Activated T-cell treated with anti-CD3 and anti-CD28 coated beads, Interleukin-2, amount 50 U/mL, for 24 hours (primary cell): ENCODE measurements at places on chromosomes 11 and 22.

DNA sequence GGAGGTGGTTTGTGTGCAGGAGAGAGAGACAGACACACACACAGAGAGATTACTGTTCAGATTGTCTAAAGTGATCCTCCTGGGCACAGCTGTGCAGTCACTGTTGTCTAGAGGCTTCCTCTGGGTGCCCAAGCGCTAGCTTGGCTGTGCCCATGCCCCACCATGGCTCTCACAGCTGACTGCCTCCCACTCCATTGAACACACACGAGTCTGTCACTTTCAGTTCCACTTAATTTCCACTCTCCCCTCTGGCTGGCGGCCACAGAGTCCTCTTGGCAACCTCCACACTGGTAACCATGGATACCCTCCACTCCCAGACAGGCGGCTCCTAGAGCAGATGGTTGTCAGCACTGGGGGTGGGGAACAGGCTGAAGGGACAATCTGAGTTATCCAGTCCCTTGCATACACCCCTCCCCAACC, 29.1 kb downstream of the MAP6 start:
- DNase-seq, result no peak

DNA sequence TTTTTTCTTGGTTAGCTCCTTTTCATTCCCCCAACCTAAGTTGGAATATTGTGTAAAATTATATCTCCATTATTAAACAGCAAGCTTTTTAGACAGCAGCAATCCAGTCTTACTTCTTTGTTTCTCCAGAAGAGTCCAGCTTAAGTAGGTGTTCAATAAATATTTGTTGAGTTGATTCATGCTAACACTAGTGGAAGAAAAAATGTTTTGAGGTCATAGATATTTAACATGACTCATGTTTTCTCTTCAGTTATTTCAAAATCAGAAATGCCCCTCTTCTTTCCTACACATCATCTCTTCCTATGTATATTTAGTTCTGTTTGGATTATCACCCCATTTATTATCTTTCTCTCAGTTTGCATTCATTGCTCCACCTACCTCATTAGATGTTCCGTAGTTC, 20.3 kb downstream of the CCDC83 start:
- DNase-seq, result no peak

DNA sequence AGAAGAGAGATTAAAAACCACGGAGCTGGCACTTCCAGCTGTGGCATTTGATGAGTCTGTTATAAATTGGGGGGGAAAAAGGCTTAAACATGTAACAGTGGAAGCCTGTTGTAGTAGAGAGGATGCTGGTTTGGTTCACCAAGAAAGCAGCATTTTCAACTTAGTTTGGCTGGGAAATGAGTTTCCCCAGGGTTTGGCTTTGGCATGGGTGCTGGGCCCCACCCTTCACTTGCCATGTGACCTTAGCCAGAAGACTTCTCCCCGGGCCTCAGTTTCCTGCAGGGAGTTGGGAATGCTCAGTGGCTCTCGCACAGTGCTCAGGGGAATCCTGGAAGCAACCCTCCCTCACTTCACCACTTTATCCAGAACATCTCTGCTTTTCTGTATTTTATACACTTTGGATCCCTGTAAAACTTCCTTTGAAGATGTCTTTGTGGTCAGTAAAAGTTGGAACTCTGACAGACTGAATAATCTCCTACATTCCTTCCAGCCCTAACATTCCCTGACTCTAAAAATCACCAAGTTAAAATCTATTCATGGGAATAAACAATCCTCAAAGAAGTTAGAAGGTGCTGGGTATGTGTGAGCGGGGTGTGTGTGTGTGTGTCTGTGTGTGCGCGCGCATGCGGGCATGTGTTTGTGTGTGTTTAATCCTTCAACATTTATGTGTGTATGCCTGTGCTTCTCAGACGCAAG, 166.0 kb downstream of the TENM4 start:
- no peak for DNase-seq

DNA sequence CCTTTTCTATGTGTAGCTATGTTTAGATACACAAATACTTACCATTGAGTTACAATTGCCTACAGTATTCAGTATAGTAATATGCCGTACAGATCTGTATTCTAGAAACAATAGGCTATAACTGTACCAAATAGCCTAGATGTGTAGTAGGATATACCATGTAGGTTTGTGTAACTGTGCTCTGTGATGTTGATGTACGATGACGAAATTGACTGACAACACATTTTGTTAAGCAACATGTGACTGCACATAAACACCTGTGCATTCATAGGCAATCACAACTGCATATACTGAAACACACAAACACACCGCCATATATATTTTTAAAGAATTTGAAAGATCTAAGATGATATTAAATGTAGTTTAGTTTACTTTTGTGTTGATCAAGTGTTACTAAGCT, 60.4 kb downstream of the TEAD1 start:
- DNase-seq, result no peak

DNA sequence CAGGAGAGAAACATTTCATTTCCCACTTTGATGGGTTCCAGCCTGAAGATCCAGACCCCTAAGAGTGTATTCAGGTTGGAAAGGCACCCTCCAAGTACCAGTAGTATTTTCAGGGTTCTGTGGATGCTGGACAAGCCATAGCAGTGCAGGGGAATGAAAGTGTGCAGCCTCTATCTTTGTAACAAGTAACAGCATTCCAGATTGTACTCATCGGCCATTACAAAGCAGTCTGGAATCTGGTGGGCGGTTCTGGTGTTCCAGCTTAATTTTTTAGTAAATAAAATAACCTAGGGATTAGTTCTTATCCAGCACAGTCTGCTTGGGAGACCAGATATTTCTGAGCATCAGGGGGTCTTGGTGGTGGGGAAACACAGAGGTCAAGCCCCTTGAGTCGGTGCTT, 22.6 kb downstream of the APLNR start:
- no peak for DNase-seq

- no peak for DNase-seq
Measured at GRCh38 chr11:122714004-122714403, 58.5 kb downstream of the UBASH3B start.

GRCh38 chr22:39674536-39674935, 104.0 kb downstream of the CACNA1I start:
- DNase-seq, result no peak

- DNase-seq, result peak; percentile 24
Measured at GRCh38 chr11:76788661-76789442, 5.7 kb downstream of the TSKU start.

- DNase-seq, result no peak
Measured at GRCh38 chr11:27902981-27903624, 202.8 kb upstream of the BDNF start.
